ENCODE measurements at places on chromosomes 5 and 9.

DNA sequence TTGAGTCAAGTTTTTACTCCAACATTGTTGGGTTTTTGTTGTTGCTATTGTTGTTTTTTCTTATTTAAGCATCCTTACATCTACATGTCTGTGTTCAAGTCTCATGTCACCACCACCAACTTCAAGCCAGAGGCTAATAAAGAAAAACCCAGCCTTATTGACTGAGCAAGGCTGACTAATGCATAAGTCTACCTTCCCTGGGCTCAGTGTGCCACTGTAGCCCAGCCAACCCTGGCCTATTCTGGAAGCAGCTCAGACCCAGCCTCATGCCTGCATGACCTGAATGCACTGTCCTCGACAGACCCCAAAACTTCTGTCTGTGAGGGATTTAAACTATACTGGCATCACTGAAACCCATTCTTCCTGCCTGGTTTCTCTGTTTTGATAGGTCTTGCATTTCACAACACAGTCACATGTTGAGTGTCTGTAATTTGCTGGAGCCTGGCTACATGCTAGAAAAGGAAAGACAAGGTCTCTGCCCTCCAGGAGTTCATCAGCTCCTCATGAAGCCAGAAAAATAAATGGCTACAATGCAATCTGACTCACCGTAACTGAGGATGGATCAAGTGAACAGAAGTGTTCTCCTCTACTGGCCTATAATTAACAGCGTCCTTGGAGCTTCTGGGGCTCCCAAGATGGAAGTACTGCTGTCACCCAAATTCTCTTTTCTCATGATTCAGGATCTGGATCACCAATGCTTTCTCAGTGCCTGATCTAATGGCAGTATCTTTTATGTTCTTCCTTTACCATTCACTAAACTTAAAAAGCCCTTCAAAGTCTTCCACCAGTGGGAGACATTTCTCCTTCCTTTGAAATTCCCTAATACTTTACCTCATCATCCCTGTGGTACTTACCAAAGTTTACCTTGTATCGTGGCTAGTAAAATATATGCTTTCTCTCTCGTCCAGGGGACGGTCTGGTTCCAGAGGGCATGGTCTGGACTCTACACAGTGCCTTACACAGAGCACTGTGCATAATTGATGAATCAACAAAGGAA, 103.9 kb upstream of the IFNE start:
- no peak for DNase-seq

GRCh38 chr5:116632890-116633289, 58.3 kb upstream of the SEMA6A start:
- no peak for DNase-seq

GRCh38 chr5:17734011-17734410, 99.8 kb downstream of the TAF11L14 start:
- no peak for DNase-seq

DNA sequence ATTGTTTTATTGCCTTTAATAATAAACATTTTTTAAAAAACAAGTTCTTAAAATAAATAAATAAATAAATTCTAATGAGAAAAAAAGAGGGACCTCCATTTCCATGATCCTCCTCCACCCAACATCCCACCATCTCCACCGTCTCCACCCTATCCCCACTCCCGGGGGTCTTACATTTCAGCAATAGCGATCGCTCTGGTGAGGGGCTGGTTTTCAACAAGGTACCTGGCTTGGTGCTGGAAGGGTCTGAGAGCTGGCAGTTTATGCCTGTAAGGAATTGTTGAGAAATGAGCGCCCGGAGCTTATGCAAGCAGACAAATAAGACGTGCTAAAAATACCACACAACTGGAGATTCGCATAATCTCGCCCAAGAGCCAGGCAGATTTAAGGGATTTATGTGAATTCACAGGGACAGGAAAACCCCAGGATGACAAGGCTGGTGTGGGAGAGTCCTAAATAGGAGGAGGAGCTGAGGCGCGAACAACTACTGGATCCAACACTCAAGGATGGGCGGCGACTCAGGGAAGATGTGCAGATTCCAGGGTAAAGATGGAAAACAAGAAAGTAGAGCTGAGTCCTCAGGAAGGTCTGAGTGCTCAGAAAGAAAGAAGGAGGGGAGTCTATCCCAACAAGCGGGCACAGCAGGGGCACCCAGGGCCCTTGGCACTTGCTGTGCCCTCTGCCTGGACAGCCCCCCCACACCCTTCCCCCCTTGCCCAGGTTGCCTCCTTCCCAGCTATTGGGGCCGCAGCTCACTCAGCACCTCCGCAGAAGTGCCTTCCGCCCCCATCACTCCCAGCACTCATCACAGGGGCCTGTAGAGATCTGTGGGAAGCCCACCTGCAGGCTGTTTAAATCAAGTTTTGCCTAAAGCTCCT, 27.0 kb downstream of the TRIM14 start:
- no peak for DNase-seq

Measured in stimulated activated CD4-positive, alpha-beta T cell treated with anti-CD3 and anti-CD28 coated beads, TNF-alpha, amount 100 ng/mL, for 4 hours (primary cell).